ENCODE measurements at places on chromosomes 5 and 9.

- DNase-seq, result no peak
These were observed 22.3 kb downstream of the CTXN3 start for GRCh38 chr5:127671218-127671617.

- no peak for DNase-seq
These were observed 5.6 kb downstream of the IDNK start for GRCh38 chr9:83628540-83628939.

GRCh38 chr9:35882263-35882848 lies 12.2 kb upstream of the OR13J1 start:
- no peak for DNase-seq

GRCh38 chr9:129999141-129999510 lies 43.9 kb downstream of the FNBP1 start:
- no peak for DNase-seq

- DNase-seq, result peak; percentile 77
These were observed 809 bp downstream of the HNRNPAB start for GRCh38 chr5:178204935-178205748.

DNA sequence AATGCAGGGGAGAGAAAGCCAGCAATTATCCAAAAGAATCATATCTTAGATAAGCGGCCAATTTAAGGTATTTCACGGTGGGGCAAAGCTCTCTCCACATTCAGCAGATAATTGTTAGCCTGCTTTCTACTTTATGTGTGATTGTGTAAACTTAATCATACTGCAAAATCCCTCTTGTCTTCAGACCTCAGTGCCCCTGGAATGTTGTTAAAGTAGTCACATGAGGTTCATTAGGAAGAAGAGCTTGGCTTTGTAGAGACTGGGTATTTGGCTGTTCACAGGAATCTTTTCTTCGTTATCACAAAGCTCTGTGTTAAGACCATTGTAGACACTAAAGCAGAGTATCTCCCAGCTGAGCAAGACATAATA lies 127.0 kb downstream of the RFK start:
- no peak for DNase-seq

- DNase-seq, result no peak
These were observed 25.0 kb upstream of the SLC9A3 start for GRCh38 chr5:549229-549628.

- no peak for DNase-seq
These were observed 22.3 kb downstream of the C1QTNF2 start for GRCh38 chr5:160348080-160348479.

- DNase-seq, result no peak
These were observed 18.0 kb upstream of the SMC2 start for GRCh38 chr9:104075801-104076753.

DNA sequence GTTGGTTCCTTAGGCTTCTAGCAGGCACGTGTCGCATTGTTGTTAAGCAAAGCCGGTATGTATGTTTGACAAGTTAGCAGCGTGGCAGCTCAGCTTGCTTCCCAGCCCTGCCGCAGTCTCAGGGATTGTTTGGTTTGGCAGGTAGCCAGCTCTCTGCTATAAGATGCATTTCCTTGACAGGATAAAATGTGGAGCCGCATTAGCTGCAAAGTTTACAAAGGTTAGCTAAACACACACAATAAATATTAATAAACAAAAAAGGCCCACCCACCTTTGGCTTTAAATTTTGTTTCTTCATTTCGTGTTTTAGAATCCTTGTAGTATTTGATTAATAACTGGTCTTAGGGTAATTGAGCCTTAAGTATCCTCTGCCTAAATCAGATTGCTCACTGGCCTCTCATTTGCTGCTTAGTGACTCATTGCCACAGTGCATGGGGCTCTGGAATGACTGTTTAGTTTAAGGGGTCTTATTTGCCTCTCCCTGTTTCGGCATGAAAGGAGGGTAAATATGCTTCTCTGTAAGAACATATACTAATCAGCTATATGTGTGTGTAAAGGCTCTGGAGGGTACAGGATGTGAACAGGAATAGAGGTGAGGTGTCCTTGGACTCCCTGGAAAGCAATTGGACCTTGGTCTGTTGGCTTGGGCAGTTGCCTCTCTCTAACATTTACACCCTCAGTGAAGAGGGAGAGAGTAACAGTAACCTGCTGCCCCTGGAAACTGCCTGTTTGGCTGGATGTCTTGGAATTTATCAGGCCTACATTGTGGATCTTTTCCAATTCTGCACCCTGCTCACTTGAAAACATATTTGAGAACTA lies 122.0 kb downstream of the GDNF start:
- no peak for DNase-seq

- no peak for DNase-seq
These were observed 84.7 kb upstream of the SLCO6A1 start for GRCh38 chr5:102583276-102584124.
